Subcutaneous adipose tissue (tissue), 4 donors: ENCODE measurements at places on chromosomes 2 and 18. TPM values are rescaled to one million over a fixed set of nuclear protein-coding genes. Genes with fewer than 3 reads are reported as not detected.

MPPE1 gene
- 54.8 TPM for total RNA-seq

RFTN2 gene
- 12.7 TPM for total RNA-seq

GALNT5 gene
- 0.16 TPM for total RNA-seq

ARHGEF33 gene
- total RNA-seq: 0.38 TPM

CDCA7 gene
- 1.8 TPM for total RNA-seq

AFF3 gene
- total RNA-seq: 5.7 TPM

MOGAT1 gene
- total RNA-seq: 2.8 TPM

PRKD3 gene
- 42.0 TPM for total RNA-seq

ADNP2 gene
- 11.9 TPM for total RNA-seq

LIPT1 gene
- 5.7 TPM for total RNA-seq

CFC1B gene
- not detected for total RNA-seq

GRP gene
- total RNA-seq: not detected

LAMA1 gene
- total RNA-seq: 1.1 TPM

CAPN14 gene
- total RNA-seq: not detected

NHEJ1 gene
- 19.4 TPM for total RNA-seq

FHOD3 gene
- total RNA-seq: 5.4 TPM

TMEM247 gene
- total RNA-seq: not detected

CPLX4 gene
- not detected for total RNA-seq

MYO3B gene
- 0.17 TPM for total RNA-seq

KCNE4 gene
- 2.9 TPM for total RNA-seq

SIX3 gene
- not detected for total RNA-seq

HAAO gene
- total RNA-seq: 7.7 TPM

ERBB4 gene
- total RNA-seq: 0.66 TPM

EGR4 gene
- total RNA-seq: not detected
